ENCODE measurements at places on chromosomes 12 and 14.

- DNase-seq, result no peak
Measured at GRCh38 chr12:42298887-42299286, 27.0 kb downstream of the ZCRB1 start.

GRCh38 chr14:96762650-96763049 is 34.5 kb upstream of the VRK1 start:
- DNase-seq, result peak; percentile 33

GRCh38 chr12:49369411-49370145 is 2.3 kb downstream of the SPATS2 start:
- peak; percentile 46 for DNase-seq

GRCh38 chr12:119151445-119152026 is 27.2 kb upstream of the HSPB8 start:
- no peak for DNase-seq

GRCh38 chr12:120041386-120042231 is 52.6 kb downstream of the BICDL1 start:
- DNase-seq, result no peak

Measured in GM12892 (cell line).